ENCODE measurements at places on chromosomes 16 and 17. TPM values are rescaled to one million over a fixed set of nuclear protein-coding genes. Genes with fewer than 3 reads are reported as not detected.
A peak's percentile ranks its signal among the peaks of the same experiment; 100 is the strongest.

- DNase-seq: peak; percentile 50
- H3K4me1 ChIP-seq: peaks cover 28% of the 10 kb centered on the region
- H3K27me3 ChIP-seq: peaks cover 3% of the 10 kb centered on the region
- peak overlapping the region; percentile 44 for H3K27ac ChIP-seq
- H3K4me3 ChIP-seq: no peak overlapping the region
- peaks cover 41% of the 10 kb centered on the region for H3K36me3 ChIP-seq
Measured at GRCh38 chr16:21184834-21185233, 26.4 kb downstream of the LDAF1 start.

DNA sequence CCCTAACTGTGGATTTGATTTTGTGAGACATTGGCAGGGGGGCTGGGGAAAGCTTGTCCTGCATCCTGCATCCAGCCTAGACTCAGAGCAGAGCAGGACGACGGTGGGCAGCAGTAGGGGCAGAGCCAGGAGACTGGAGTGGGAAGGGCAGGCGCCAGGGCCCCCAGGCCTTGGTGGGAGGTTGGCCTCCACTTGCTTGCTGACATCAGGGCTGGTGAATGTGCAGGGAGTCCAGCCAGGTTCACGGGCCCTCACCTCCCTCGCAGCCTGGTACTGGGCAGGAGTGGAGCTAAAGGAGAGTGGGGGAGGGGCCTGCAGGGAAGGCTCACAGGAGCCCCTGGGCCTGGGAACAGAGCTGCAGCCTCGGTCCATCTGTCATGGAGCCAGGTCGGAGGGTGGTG lies 2.2 kb upstream of the SMTNL2 start:
- H3K4me1 ChIP-seq: peaks cover 5% of the 10 kb centered on the region
- no peak for DNase-seq
- H3K4me3 ChIP-seq: no peak overlapping the region
- H3K27ac ChIP-seq: no peak overlapping the region
- peaks cover 43% of the 10 kb centered on the region for H3K27me3 ChIP-seq

The GUCY2D gene
- not detected for total RNA-seq

DNA sequence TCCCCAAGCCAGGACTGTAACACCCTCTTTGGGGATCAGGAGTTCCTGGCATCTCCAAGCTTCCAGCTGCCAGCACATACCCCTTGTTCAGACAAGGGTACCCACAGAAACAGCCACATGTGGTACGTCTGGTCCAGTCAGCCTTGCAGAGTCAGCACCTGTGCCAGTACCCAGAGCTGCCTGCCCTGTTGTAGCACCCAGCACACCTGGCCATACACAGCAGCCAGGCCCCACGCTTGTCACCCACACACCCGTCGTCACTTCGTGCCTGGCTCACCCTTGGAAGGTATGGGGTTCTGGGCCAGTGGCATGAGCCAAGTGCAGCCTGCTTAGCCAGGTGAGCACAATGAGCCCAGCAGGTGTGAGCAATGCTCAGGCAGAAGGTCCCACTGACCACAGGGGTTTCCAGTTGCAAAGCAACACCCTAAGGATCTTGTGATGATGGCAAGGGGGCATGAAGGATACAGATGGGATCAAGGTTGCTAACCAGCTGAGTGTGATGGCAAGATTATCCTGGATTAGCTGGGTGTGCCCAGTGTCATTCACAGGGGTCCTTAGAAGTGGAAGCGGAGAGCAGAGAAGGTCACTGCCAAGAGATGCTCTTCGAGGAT lies 202.3 kb downstream of the CPPED1 start:
- no peak overlapping the region for H3K4me3 ChIP-seq
- H3K36me3 ChIP-seq: peaks cover 5% of the 10 kb centered on the region
- DNase-seq: no peak
- no peak overlapping the region for H3K27ac ChIP-seq
- peaks cover 2% of the 10 kb centered on the region for H3K4me1 ChIP-seq
- no peaks in the 10 kb centered on the region for H3K27me3 ChIP-seq

DNA sequence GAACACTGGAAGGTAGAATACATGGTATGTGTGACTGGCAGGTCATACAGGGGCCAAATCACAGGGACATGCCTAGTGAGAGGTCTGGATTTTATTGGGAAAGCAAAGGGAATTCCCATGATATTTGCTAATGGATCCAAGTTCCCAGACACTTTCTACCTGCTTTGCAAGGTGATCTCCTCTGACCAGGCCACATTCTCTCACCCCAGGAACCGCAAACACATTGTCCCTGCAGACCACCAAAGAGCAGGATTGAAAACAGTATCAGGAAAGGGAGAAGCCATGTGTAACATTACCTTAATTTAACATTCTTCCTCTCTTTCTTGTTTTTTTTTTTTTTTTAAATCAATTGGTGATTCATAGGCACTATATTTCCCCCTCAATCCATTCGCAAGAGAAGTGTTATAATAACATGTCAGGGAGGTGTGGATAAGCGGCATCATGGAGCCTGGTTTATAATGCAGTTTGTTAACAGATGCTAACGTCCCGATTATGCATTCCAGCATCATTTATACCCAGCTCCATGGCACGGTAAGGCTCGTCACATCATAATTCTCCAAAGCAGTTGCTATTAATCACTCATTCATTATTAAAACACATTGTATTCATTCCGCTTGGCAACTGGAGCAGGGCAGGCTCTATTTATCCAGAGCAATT lies 155.1 kb upstream of the CCL2 start:
- H3K36me3 ChIP-seq: no peaks in the 10 kb centered on the region
- no peak overlapping the region for H3K4me3 ChIP-seq

- H3K4me3 ChIP-seq: no peak overlapping the region
- no peaks in the 10 kb centered on the region for H3K36me3 ChIP-seq
Measured at GRCh38 chr17:8022360-8023003, 16.4 kb upstream of the ALOX15B start.

- no peak overlapping the region for H3K4me3 ChIP-seq
- H3K27ac ChIP-seq: peak overlapping the region; percentile 83
- no peak for DNase-seq
- H3K27me3 ChIP-seq: no peaks in the 10 kb centered on the region
Measured at GRCh38 chr17:59798111-59798510, 90.7 kb downstream of the VMP1 start.
